Trophoblast cell (in vitro differentiated cells and primary cell): ENCODE measurements at places on chromosomes 11 and 22.

DNA sequence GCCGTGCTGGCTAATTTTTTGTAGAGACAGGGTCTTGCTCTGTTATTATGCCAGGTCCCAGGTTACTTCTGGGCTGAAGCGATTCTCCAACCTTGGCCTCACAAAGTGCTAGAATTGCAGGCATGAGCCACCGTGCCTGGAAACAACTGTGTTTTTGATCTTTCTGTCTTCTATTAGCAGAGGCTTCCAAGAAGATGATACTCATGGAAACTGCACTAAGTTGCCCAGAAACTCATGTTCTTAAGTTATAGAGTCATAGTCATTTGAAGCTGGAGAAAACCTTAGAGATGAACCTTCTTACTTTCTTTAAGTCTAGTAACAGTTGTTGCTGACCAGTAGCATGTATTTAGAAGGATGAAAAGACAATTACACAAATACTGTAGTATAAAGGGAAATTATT is 37.1 kb upstream of the HSPA8 start:
- H3K27me3 ChIP-seq = no peaks in the 10 kb centered on the region
- DNase-seq = no peak
- H3K4me1 ChIP-seq = no peaks in the 10 kb centered on the region
- H3K27ac ChIP-seq = no peak overlapping the region
- H3K4me3 ChIP-seq = no peak overlapping the region

GRCh38 chr11:16572945-16573344 is 165.5 kb upstream of the C11orf58 start:
- H3K36me3 ChIP-seq = no peaks in the 10 kb centered on the region
- H3K27ac ChIP-seq = no peak overlapping the region
- DNase-seq = no peak

DNA sequence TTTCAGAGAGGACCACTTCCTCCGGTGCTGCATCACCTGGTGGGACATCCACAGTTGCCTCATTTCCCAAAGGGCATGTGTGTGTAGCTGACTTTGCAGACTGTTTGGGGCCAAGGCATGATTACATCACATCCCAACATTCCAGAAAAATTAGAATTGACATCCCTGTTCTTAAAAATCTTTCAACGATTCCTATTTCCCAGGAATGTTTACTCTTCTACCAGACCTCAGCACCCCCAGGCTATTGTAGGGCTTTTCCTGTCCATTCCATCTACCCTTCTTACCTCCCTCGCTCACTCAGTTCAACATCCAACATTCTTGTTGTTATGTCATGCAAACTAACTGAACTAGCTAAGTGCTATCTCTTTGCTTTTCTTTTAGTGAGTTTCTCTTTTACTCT is 37.3 kb downstream of the PIWIL4 start:
- peaks cover 6% of the 10 kb centered on the region for H3K4me1 ChIP-seq
- peak overlapping the region; percentile 27 for H3K27ac ChIP-seq
- no peak overlapping the region for H3K4me3 ChIP-seq
- H3K27me3 ChIP-seq = no peaks in the 10 kb centered on the region
- no peaks in the 10 kb centered on the region for H3K36me3 ChIP-seq

- H3K4me1 ChIP-seq = no peaks in the 10 kb centered on the region
- H3K27me3 ChIP-seq = no peaks in the 10 kb centered on the region
- H3K36me3 ChIP-seq = no peaks in the 10 kb centered on the region
- no peak overlapping the region for H3K4me3 ChIP-seq
- no peak for DNase-seq
These were observed 185.5 kb downstream of the LRRC4C start for GRCh38 chr11:41273908-41274307.

- H3K27ac ChIP-seq = no peak overlapping the region
- H3K27me3 ChIP-seq = no peaks in the 10 kb centered on the region
- no peak overlapping the region for H3K4me3 ChIP-seq
- no peak for DNase-seq
- H3K36me3 ChIP-seq = no peaks in the 10 kb centered on the region
These were observed 7.7 kb upstream of the SCGB1D1 start for GRCh38 chr11:62182147-62182891.

- H3K27ac ChIP-seq = no peak overlapping the region
- no peaks in the 10 kb centered on the region for H3K27me3 ChIP-seq
- DNase-seq = no peak
- no peaks in the 10 kb centered on the region for H3K36me3 ChIP-seq
- no peak overlapping the region for H3K4me3 ChIP-seq
These were observed 26.7 kb downstream of the ARRB1 start for GRCh38 chr11:75324740-75325139.
